SJSA1 (cell line): ENCODE measurements at places on chromosomes 3 and 15. TPM values are rescaled to one million over a fixed set of nuclear protein-coding genes. Genes with fewer than 3 reads are reported as not detected.

DNA sequence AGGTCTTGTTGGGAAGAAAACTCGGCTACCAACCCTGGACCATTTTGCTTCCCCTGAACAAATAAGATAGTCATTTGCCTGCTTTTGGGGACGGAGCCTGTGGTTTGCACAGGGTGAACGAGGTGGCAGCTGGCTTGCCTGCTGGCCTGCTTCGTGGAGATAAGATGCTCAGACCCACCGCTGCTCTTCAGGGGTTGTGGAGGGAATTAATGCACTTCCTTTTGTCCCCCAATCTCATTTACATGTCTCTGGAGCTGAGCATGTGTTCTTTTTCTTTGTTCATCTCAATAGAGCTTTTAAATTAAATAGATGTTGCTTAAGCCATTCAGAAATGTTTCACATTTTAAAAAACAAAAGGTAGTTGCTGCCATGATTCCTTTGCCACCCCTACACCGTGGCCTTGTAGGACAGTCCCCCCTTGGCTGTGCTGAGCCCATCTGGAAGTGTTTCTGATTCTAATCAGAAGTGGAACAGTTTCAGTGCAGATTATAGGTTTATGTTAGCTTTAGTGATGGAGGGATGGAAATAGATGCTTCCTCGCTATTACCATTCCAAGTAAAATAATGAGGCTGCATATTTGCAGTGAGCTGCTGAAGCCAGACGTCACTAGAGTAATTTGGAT, 25.6 kb downstream of the APBA2 start:
- no peak for DNase-seq

The GOLGA6L4 gene
- 0.16 and 2.1 TPM in 2 replicates for total RNA-seq

The TAGLN3 gene
- total RNA-seq, result not detected in 2 replicates

GRCh38 chr3:99639579-99639978, 1.2 kb downstream of the COL8A1 start:
- DNase-seq, result no peak

DNA sequence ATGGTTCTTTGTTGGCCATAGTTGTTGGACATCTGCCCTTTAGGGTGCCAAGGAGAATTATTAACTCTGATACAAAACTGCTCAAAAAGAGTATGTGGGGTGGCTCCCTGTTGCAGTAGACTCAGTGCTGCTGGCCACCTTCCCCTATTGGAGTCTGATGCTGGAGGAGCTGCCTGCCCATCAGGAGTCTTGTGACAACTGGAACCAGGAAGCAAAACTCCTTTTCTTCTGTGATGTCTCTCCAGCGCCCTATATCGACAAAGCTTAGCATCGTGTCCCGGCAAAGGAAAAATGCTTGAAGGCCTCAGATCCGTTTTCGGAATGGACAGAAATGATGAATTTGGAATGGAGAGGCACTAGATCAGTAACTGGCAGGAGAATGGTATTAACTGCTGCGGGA, 23.5 kb downstream of the PAK2 start:
- DNase-seq, result no peak

DNA sequence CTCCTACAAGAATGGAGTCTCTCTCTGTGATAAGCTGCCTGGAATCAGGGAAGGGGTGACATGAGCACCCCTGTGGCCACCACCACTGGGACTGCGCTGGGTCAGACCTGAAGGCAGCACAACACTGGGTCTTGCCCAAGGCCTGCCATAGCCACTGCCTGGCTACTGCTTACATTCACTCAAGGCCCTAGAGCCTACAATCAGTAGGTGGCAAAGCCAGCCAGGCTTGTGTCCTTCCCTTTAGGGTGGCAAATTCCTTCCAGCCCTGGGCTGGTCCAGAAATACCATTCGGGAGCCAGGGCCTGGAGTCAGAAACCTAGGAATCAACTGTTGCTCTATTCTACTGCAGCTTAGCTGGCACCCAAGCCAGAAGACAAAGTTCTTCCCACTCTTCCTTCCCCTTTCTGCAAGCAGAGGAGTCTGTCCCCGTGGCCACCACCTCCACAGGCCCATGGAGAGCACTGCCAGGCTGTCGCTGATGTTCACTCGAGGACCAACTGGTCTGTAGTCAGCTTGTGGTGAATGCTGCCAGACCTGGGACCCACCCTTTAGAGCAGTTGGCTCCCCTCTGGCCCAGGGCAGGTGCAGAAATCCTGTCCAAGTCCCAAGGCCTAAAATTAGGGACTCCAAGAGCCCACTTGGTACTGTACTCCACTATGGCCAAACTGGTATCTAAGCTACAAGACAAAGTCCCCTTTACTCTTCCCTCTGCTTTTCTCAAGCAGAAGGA, 307.4 kb downstream of the THSD4 start:
- no peak for DNase-seq

GRCh38 chr15:91887321-91887720, 33.8 kb downstream of the SLCO3A1 start:
- no peak for DNase-seq

The SI gene
- not detected in 2 replicates for total RNA-seq

The PAQR9 gene
- total RNA-seq, result not detected in 2 replicates

DNA sequence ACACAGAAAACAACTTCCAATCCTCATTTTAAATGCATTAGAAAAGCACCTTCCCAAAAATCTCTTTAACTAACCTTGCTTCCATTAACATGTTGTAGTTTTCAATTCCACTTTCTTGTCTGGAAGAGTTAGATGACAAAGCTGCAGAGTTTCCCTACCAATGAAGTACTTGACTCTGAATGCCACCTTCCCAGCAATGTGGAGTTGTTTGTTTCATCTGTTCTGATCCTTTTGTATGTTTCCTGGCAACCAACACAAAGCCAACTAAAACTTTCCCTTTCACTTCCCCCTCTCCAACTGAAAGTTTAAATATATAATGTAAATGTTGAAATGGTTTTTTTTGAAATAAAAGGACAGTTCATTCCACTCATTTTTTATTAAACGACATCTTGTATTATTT, at the start of gene WDR49:
TSS of gene WDR49 (minus strand) at position 183 of the 400 bp plus-strand sequence. CDS start 517 bp downstream, outside the sequence.
- DNase-seq, result no peak

- no peak for DNase-seq
Observed at GRCh38 chr15:89749054-89749453, 2.0 kb downstream of the MESP1 start.

- no peak for DNase-seq
Observed at GRCh38 chr3:133512416-133513089, 60.9 kb upstream of the CDV3 start.
